ENCODE measurements at places on chromosomes 4 and X.

GRCh38 chr4:158964114-158964727 lies 138.7 kb upstream of the RAPGEF2 start:
- DNase-seq, result no peak

- DNase-seq, result no peak
These were observed 352.3 kb downstream of the GRXCR1 start for GRCh38 chr4:43244688-43245382.

DNA sequence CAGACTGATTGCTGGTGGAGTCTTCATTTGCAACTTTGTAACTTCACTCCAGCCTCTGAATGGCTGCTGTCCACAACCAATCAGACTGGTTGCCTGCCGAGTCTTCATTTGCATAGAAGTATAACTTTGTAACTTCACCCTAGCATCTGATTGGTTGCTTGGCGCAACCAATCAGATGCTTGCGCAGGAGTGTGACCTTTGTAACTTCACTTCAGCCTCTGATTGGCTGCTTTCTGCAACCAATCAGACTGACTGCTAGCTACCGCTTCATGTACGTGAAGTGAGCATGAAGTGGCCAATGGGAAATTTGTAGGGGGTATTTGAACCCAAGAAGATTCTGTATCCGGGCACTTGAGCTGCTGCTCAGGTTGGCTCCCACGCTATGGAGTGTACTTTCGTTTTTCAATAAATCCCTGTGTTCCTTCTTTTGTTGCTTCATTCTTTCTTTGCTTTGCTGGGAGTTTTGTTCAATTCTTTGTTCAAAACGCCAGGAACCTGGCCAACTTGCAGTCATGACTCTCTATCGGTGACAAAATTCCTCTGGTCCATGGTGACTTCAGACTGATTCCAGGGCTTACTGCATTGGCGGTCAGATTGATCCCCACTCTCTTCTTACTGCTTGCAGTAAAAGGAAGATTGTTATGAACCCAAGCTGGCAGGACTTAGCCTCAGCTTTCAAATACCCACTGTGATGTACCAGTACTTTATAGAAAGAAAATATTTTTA lies 46.4 kb upstream of the FGG start:
- no peak for DNase-seq

DNA sequence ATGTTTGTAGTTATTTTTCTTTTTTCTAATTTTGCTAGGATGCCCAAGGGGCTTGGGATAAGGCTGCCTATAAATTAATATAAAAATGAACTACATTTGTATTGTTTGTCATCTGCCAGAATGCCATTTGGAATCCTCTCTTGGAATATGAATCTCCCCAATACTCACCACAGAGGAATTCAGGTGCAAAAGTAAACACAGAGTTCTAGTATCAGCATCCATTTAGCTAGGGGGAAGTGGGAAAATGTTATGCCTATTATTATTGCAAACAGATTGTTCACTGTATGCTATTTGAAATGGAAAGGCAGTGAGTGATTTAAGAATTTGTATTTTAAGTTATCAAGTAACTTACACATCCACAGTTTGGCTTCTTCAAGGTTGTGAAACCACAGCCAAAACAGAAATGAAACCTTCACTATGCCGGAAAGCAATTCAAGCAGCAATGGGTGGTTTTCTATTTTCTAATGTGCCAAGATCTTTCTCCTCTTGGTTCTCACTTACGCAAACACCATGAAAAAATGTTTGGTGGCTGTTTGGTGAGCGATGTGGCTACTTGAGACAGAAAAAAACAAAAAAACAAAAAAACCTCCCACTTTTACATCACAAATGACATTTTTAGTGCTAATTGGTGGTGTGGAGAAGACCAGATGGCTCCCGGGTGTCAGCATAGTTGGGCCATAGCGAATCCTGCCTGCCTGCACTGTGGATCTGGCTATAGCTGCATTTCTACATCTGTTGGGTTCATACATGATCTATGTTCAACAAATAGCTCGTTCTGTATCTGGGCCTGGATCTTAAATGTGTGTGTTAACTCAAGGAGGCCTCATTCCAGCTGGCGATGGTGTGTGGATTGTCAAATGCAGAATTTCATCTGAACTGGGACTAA lies 200.8 kb upstream of the GIMD1 start:
- DNase-seq, result no peak

DNA sequence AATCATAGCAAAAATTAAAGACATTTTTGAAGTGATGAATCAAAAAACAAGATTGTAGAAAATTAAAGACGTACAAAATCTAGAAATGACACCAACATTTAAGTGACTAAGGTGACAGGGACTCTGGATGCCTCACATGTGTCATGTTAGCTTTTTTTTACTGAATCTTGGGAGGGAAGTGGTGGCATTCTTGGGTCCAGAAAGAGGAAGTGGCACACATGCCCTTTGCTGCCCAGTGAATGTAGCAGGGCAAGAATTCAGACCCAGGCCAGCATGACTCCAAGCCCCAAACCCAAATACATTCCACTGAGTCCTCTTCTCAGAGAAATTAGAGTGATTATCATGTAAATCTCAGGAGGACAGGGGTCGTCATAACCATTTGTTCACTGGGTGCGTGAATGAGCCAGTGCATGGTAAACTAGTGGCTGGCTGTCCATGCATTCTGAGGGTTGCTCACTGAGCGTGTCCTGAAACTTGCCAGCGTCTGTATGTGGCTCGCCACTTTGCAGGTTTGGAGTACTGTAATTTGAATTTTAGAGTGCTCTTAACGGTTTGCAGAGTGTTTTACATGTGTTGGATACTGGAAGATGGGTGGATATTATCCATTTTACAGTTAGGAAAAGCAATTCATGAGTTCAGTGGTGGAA lies 55.4 kb upstream of the TBC1D14 start:
- peak; percentile 26 for DNase-seq

DNA sequence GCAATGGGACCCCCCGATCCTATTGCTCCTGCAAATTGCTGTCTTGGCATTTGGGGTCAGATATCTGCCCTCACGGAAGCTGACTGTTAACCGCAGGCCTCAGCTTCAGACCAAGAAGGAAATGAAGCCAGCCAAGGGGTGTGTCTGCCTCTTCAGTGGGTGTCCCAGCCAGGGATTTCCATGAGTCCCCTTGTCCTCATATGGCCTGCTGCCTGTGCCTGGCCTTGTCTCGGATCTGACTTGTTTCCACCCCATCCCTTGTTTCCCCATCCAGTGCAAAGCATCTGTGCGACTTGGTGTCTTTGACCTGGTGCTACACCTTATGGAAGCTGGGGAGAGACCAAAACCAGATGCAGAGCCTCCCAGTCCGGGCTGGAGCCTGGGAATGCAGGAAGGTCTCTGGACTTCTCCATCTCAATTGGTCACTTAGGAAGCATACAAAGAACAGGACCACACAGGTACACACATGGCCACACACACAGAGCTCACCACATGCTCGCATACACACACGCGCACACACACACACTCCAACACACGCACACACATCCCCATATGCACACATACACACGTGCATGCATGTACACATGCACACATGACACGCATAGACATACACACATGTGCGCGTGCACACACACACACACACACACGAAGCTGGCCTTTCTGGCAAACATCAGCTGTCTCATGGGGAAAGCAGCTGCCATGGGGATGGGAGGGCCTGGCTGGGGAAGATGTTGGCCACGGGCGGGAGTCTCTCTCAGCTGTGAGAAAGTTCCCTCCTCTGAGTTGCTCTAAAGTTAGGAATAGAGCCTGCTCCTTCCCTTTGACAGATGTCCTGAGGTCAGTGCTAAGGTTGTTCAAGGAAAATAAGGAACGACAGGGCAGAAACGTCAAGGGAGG lies 65.5 kb downstream of the CRMP1 start:
- no peak for DNase-seq

- no peak for DNase-seq
These were observed 2.3 kb downstream of the PFKFB1 start for GRCh38 chrX:54991706-54992105.

GRCh38 chr4:62644372-62644771 lies 1444.2 kb downstream of the ADGRL3 start:
- peak; percentile 42 for DNase-seq

- DNase-seq, result no peak
These were observed 48.0 kb downstream of the USP46 start for GRCh38 chr4:52611030-52611555.

DNA sequence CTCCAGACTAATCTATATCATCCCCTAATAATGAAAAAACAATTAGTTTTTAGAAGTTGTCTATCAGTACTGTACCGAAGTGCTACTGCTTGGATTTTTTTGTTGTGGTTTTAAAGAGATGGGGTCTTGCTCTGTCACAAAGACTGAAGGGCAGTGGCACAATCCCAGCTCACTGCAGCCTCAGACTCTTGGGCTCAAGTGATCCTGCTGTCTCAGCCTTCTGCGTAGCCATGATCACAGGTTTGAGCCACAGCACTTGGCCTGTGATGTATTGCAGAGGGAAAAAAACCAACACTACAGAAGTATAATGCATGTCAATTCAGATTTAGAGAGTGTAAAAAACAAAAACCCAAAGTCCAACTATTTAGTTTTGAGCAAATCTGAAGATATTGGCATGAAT lies 875.0 kb downstream of the ADGRL3 start:
- DNase-seq, result no peak

DNA sequence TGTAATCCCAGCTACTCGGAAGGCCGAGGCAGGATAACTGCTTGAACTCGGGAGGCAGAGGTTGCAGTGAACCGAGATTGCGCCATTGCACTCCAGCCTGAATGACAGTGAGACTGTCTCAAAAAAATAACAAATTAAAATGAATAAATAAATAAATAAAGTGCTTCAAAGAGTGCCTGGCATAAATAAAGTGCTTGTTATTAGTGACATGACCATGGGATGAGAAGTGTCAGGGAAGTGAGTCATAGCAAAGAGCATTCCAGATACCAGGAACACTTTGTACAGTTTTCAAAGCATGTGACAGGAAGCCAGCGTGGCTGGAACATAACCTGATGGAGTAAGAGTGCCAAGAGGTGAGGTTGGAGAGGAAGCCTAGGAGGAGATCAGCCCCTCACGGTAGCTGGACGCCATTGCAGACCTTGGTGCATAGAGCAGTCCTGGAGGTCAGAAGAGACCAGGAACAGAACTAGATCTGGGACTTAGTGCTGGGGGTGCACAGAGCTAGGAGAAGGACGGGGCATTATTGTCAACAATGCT lies 6.0 kb upstream of the WDR13 start:
- DNase-seq, result no peak

DNA sequence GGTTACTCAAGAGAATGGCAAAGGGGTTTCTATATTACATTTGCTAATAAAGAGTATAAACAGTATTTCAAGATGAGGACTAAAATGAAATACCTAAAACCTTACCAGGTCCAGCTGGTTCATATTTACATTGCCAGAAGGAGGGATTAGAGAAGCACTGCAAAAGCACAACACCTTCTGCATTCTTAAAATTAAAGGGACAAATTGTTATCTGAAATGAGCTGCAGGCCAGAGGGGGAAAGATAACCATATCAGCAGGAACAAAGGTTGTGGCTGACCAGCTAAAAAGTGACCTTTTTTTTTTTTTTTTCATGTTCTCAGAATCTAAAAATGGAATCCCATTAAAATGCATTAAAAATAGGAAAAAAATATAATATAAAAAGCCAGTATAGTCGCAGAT lies 39.7 kb downstream of the AFF2 start:
- no peak for DNase-seq

GRCh38 chr4:15586066-15586465 lies 69.1 kb downstream of the FBXL5 start:
- no peak for DNase-seq

GRCh38 chr4:185020293-185020808 lies 2.1 kb downstream of the HELT start:
- DNase-seq, result no peak

DNA sequence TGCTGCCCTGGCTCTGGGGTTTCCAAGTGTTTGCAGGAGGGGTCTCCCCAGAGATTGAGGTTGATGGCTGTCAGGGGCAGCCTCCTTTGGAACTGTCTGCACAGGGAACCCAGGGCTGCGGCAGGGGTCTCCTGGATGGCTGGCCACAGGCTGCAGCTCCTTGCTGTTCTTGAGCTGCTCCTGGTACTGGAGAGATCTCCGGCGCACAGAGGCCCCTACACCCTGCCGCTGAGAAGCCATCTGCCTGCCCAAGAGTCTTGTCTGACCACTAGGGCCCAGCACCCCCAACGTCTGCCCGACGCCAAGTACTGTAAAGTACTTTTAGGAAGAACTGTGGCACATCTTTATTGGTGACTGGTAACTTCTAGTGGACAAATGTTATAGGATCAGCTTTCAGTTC lies 13.5 kb downstream of the STIM2 start:
- DNase-seq, result no peak

DNA sequence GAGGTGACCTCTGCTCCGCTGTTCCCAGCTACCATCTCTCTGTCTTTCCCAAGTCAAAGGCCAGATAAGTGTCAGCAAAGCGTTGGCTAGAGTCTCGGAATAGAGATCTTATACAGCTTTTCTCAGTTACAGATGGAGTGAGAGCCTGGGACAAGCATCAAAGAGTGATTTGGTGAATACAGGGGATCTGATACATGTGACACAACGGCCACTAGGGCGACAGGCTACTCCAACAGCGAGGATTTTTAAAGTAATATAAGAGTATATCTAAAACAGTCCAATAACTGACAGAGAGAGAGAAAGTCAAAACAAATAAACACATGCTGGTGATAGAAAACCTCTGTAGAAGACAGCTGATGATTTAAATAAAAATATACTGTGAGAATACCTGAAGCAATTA lies 433.1 kb upstream of the SMIM31 start:
- DNase-seq, result no peak

GRCh38 chrX:70132224-70132623 lies 1.0 kb upstream of the IGBP1 start:
- peak; percentile 14 for DNase-seq

GRCh38 chr4:18209448-18209847 lies 187.9 kb upstream of the LCORL start:
- no peak for DNase-seq

DNA sequence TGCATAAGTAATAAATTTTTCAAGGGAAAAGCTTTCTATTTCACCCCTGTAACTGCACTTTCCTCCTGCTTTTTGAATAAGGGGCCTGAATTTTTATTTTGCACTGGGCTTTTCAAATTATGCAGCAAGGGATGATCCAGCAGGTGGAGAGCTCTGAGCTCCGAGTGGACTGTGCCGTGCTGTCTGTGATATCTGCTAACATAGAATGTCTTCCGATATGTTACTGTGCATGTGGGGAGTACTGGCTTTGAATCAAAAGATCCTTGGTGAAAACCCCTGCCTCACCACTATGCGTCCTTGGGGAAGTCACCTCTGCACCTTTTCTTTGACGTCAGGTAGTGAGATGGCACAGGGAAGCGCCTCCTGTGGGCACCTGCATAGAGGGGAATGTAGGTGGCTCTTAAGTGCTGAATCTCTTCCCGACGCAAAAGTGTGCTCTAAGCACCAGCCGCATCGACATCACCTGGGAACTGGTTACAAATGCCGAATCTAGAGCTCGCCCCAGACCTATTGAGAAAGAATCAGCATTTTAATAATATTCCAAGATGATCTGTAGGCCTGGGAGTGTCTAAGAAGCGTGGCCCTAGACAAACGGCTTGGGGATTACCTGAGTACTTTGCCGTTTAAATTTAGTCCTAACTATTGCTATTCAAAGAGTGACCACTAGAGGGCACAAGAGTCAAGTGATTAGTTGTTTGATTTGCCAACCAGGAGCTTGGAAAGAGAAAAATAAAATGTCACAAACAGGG lies 19.2 kb upstream of the WFS1 start:
- DNase-seq, result peak; percentile 88

All from NCI-H510A treated with DMSO at 0.1 percent for 48 hours (cell line).